Germinal center (tissue), 1 donor: ENCODE measurements at places on chromosomes 5 and 9.
A peak's percentile ranks its signal among the peaks of the same experiment; 100 is the strongest.

GRCh38 chr9:134492281-134492691 is 149.3 kb upstream of the COL5A1 start:
- no peak for DNase-seq

DNA sequence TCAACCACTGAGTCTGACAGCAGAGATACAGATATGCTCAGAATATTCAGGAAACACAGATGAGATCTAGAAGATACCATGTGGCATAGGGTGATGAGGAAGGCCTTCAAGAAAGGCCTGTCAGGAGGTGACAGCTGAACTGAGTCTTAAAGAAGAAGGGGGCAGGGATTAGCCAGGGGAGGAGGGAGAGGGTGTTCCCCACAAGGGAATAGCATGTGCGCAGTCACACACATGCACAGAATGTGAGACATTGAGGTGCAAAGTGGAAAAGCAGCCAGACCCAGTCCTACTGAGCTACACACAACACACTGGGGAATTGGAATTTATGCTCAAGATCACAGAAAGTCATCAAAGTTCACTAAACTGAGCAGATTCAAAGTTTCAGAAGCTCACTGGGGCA is 3.0 kb upstream of the SLC25A48 start:
- DNase-seq, result no peak

GRCh38 chr5:173785400-173785799 is 102.7 kb upstream of the CPEB4 start:
- DNase-seq, result no peak

GRCh38 chr9:98101868-98102273 is 17.2 kb downstream of the TRIM14 start:
- peak; percentile 73 for DNase-seq

DNA sequence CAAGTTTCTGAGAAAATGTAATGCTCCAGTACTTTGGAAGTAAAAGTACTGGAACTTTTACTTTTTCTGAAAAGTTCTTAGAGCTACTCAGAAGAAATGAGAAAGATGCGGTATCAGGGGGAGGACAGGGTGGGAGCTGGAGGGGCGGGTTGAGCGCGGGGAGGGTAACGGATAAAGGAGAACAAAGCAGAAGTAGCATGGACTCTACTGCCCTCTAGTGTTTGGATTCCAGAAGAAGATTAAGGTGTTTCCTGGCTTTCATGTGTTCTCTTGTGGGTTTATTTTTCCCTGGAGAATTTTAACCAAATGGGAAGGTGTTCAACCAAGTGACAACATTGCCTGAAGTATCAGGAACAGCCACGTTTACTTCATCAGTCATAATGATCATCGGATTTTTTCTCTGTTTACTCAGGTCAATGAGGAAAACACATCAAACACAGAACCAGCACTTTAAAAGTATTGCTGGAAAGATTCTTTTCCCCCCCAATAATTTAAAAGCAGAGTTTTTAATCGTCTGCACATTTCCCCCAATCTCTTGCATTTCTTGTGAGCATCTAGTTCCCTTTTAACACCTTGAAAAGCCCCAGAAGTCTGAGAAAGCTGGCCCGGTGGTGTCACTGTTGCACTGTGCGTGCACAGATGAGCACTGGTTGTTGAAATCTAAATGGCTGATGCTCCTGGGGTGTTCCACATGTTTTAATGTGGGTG is 190.6 kb downstream of the MPDZ start:
- DNase-seq, result peak; percentile 35

- no peak for DNase-seq
These were observed 27.7 kb upstream of the GAS1 start for GRCh38 chr9:86975036-86975435.

DNA sequence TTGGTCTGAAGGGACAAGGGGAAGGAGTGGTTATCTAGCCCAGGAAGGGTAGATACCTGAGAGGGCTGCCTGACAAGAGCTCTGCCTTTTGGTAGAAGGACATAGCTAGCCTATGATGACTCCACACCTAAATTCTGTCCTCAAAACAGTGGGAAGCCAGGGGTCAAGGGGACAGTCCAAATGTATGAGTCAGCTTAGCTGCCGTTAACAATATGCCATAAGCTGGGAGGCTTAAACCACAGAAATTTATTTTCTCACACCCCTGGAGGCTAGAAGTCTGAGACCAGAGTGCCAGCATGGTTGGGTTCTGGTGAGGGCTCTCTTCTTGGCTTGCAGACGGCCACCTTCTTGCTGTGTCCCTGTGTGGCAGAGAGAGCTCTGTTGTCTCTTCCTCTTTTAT is 306.4 kb downstream of the NTRK2 start:
- DNase-seq, result no peak

GRCh38 chr9:111320631-111321030 is 9.4 kb downstream of the OR2K2 start:
- no peak for DNase-seq

GRCh38 chr9:91075279-91075678 is 273.7 kb downstream of the SYK start:
- no peak for DNase-seq

DNA sequence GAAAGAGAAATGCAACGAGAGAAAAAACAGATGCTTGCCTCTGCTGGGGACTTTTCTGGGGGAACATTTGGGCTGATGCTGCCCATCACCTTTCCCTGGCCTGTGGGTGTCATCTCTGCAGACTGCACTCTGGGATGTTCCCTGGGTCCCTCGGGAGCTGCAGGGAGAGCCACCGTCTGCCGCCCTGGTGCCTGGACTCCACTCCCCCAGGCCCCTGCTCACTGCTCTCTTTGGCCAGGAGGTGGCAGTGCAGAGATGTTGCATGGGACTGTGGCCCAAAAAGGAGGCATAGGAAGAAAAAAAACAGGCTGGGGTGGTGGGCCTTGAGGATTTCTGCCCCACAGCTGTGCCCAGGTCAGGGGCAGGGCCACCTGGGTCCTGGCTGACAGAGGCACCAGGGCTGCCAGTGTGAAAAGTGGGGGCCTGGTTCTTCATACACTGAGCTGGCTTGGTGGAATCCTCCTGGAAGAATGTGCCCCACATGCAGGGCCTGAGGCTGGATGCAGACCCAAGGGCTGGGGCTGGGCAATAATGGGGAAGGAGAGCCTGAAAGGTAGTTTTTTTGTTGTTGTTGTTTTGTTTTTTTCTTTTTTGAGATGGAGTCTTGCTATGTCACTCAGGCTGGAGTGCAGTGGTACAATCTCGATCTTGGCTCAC is 353.6 kb downstream of the SLIT3 start:
- DNase-seq, result peak; percentile 54

GRCh38 chr5:111383288-111383970 is 128.9 kb downstream of the STARD4 start:
- no peak for DNase-seq

DNA sequence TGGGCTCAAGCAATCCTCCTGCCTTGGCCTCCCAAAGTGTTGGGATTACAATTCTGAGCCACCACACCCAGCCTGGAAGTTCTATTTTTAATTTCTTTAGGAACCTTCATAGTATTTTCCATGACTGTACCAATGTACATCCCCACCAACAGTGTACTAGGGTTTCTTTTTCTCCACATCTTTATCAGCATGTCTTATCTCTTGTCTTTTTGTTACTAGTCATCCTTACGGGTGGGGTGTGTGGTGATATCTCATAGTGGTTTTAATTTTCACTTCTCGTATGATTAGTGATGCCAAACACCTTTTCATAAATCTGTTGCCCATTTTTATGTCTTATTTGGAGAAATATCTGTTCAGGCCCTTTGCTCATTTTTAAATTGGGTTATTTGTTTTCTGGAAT is 123.0 kb upstream of the MEF2C start:
- DNase-seq, result no peak

- DNase-seq, result no peak
These were observed 559.2 kb downstream of the PSAT1 start for GRCh38 chr9:78856144-78856543.

DNA sequence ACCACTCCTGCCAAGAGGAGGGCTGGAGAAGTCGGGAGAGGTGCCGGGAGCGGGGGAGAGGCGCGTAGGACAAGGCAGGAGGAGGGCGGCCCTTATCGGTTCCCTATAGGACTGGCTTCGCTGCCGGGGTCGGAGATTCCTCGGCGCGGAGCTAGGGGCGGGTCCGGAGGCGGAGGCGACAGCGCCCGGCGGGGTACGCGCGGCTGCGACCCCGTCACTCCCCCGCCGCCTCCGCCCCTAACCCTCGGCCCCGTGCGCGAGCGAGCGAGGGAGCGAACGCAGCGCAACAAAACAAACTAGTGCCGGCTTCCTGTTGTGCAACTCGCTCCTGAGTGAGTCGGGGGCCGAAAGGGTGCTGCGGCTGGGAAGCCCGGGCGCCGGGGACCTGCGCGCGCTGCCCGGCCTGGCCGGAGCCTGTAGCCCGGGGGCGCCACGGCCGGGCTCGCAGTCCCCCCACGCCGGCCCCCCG is 2.0 kb downstream of the GLIS3 start:
- peak; percentile 33 for DNase-seq

GRCh38 chr9:136621734-136622093 is 41.0 kb upstream of the EGFL7 start:
- DNase-seq, result no peak

DNA sequence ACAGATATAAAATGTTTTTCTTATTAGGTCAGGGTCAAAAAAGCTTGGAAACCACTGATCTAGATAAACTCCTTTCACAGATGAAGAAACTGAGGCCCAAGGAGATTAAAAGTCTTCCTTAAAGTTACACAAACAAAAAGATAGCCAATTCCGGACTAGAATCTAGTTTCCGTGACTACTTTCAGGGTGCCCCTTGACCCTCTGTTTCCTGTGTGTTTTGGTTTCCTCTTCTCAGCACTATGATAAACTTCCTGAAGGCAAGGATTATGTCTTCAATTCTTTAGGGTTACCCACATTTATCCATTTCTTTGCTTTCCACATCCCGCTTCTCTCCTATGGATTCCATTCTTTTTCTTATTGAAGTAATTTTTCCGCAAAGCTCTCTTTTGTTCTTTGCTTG is 83.1 kb downstream of the ADAMTS12 start:
- no peak for DNase-seq

GRCh38 chr9:38029915-38030638 is 39.0 kb downstream of the SHB start:
- DNase-seq, result no peak

DNA sequence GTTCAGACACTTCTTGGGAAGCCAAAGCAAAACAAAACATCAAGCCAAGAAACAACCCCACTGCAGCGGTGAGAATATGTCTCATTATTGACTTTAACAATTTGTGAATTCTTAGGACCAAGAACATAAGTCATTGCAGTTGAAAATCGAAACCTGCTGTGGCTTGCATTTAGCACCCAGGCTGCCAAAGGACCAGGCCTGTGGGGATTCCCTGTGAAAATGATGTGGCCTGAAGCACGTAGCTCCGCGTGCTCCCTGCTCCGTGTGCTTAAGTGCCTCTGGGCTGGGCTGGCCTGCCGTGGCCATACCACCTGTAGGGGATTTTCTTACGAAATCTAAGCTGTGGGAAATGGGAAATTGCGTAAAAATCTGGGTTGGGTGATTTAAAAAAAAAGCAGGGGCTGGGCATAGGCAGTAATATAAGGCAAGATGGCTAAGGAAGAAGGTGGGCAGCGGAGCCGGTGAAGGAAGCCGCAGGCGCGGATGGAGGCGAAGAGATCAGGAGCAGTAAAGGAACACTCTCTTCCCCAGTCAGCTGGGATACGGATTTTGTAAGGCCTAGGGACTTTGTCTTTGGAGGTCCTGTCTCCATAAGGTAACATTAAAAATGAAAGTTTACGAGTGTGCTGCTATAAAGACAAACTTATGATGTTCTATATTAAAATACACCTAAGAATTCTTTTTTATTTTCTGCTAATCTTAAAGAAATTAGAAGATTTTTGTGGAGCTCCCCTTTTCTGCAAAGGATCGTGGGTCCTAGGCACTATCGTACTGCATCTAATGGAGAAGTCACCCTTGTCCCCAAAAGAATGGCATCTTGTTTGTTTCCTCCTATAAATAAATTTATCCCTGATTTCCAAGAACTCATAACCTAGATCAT is 189.6 kb upstream of the SEMA6A start:
- no peak for DNase-seq

DNA sequence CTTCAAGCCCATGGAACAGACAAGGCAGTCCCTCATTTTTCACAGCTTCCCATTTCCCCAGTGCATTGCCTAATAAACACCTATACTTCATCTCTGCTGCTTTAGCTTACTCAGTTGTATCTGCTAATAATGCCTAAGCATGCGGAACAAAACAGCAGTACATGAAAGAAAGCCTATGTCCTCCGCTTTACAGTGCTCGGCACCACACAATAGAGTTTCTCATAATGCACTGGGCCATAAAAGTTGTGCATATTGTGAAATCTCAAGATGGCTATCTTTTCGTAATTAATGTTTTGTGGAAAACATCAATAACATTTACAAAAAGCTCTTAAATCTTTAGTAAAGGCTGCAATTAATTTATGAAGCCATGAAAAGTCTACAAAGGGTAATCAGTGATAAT is 69.3 kb downstream of the DENND1A start:
- no peak for DNase-seq

- no peak for DNase-seq
These were observed 96.4 kb downstream of the DIRAS2 start for GRCh38 chr9:90546200-90546599.

GRCh38 chr5:179607160-179607931 is 16.1 kb downstream of the HNRNPH1 start:
- no peak for DNase-seq

DNA sequence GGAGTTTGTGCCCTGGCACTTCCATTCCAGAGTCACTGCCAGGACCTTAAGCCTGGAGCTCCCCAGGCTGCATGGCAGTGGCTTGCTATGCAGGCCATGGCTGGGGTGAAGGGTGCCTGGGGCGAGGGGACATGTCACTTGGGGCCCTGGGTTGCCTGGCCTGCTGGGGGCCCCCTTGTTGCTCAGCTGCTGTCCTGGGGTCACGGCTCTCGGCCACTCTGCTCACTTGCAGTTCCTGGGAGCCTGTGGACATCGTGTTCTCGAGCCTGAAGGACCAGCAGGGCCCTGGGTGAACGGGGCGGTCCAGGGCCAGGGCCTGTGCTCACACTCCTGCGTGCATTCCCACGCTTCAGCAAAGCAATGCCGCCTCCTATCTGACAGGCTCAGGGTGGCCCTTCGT is 14.5 kb upstream of the SLC2A6 start:
- DNase-seq, result no peak

DNA sequence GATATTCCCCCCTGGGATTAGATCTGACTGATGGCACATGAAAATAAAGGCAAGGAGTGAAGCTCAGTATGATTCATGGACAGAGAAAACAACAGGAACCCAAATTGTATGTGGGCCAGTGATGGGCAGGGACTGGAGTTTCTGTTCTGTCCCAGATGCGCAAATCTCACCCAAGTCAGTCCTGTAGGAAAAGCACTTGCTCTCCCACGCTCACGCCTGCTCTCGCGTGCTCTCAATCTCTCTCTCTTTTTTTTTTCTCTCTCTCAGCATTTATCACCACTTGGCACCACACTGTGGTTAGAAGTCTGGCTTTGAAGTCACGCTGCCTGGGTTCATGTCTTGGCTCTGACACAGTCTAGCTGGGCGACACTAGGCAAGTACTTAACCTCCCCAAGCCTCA is 106.5 kb upstream of the LRRTM2 start:
- DNase-seq, result no peak
